HFF-Myc (cell line): ENCODE measurements at places on chromosomes 3 and 15.

- DNase-seq: peak; percentile 33
Measured at GRCh38 chr3:31369637-31370379, 162.9 kb upstream of the STT3B start.

DNA sequence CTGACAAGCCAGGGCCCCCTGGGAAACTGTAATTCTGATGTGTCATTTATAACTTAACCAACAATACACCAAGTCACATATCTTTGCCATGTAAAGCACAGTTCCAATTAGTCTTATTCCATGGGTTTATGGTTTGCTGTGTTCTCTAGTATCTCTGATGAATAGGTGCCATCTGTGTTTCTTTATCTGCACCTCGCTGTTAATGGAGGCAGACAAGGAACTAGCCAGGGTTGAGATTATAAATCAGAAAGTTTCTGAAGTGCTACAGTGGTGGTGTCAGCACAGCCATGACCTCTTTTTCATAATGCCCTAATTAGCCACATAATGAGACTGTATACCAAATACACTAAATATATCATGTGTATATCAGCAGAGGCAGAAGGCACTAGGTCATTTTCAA is 866.4 kb downstream of the PLOD2 start:
- no peak for DNase-seq

GRCh38 chr15:93485438-93486327 is 396.7 kb upstream of the RGMA start:
- DNase-seq: no peak

DNA sequence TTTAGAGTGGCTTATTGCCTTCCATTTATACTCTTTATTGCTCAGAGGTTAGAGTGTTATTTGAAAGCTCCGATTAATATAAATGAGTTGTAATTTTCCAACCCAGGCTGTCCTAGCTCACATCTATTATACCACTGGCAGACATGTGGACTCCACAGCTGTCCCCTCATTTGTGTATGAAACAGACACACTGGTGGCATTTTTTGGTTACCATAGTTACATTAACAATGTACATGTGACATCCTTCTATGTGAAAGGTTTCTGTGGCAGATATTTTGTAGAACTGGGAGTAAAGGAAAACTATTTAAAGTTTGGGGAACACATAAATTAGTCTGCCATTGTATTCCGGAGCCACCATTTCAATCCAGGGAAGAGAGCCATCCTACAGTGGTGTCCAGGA is 5.3 kb downstream of the LRRN1 start:
- DNase-seq: no peak

GRCh38 chr15:36763685-36764084 is 184.3 kb downstream of the CDIN1 start:
- DNase-seq: no peak
